ENCODE measurements at places on chromosomes 11 and 22. TPM values are rescaled to one million over a fixed set of nuclear protein-coding genes. Genes with fewer than 3 reads are reported as not detected.

GRCh38 chr11:72330131-72330727, 86.3 kb upstream of the PHOX2A start:
- DNase-seq = no peak
- H3K4me1 ChIP-seq = no peaks in the 10 kb centered on the region
- H3K27me3 ChIP-seq = no peaks in the 10 kb centered on the region
- no peak overlapping the region for H3K4me3 ChIP-seq

GRCh38 chr11:75548595-75549272, 13.3 kb upstream of the SERPINH1 start:
- H3K4me3 ChIP-seq = no peak overlapping the region
- H3K4me1 ChIP-seq = peaks cover 6% of the 10 kb centered on the region
- DNase-seq = no peak
- no peaks in the 10 kb centered on the region for H3K27me3 ChIP-seq
- no peaks in the 10 kb centered on the region for H3K36me3 ChIP-seq
- no peak overlapping the region for H3K27ac ChIP-seq

The KRTAP5-7 gene
- not detected for total RNA-seq

The FOLR2 gene
- total RNA-seq = not detected

The OR2AG2 gene
- not detected for total RNA-seq

All from SJSA1 (cell line).